Activated T-helper 1 cell treated with anti-CD3 and anti-CD28 coated beads, Interleukin-2, amount 50 U/mL, for 16 hours (primary cell): ENCODE measurements at places on chromosomes 6 and 20.

DNA sequence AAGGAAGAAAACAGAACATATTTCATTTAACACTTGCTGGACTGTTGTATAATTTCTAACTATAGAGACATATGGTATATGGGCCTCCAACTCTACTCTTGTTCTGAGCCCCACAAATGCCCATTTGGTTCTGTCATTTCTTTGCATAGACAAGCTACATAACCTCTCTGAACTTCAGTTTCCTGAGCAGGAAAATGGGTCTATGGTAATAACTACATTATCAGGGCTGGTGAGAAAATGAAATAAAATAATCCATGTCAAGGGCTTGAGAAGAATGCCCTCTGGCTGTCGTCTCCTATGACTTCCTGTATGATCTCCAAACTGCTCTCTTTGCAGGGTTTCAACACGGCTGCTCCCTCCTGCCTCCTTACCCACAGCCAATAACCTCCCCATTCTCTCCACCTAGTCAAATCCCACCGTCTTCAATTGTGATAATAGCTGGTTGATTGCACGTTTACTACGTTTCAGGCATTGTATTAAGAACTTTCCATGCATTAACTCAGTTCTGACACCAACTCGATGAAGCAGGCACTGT lies 12.0 kb downstream of the ZCCHC3 start:
- DNase-seq: no peak

- no peak for DNase-seq
Observed at GRCh38 chr20:61260905-61261304, 8.8 kb downstream of the CDH4 start.

GRCh38 chr20:17952692-17953684 lies 15.6 kb downstream of the SNX5 start:
- DNase-seq: no peak

DNA sequence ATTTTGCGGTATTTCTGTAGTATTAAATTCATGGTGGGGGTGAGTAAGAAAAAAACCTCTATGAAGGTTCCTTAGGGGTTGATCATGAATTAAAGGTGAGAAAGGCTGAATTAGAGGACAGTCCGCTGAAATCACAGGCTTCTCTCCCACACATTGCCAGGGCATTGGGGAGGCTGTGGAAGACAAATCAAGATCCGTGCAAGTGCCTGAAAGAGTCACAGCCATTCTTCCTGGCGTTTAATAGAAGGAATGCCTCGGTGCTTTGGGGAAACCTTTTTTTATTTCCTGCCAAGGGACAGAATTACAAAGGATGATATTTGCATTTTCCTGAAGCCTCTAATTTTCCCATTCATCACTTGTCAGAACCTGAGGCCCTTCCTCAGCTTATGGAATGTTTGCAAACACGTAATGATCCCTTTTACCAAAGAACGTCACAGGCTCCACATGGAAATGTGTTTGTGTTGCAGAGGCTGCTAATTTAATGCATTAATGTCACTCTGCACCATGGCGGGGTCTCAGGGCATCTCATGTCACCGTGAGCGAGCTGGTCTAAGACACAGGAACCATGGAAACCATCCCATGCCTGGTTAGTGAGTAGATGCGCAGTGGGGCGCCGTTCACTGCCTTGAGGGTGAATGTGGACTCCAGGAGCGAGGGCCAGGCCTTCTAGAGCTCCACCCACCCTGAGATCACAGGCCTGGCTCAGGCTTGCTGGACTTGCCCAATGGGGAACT lies 185.9 kb upstream of the SULF2 start:
- DNase-seq: no peak

GRCh38 chr20:24986436-24987015 lies 6.0 kb downstream of the APMAP start:
- DNase-seq: no peak

DNA sequence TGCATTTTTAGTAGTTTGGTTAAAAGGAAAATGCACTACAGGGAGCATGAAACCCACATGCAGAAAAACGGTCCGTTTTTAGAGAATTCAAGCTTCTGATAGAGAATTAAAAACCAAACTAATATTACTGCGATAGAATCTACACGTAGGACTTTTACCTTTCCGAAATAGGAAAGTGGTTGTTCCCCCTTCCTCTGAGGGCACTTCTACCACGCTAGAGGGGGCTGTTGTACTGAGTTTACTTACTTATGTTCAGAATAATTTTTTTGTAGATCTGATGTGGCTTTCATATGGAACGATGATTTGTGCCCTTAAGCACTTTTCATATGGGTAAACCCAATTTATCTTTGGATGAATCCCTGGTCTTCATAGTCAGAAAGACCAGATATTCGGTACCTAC lies 264.3 kb upstream of the PLN start:
- no peak for DNase-seq
